ENCODE measurements at places on chromosomes 1 and 21.

DNA sequence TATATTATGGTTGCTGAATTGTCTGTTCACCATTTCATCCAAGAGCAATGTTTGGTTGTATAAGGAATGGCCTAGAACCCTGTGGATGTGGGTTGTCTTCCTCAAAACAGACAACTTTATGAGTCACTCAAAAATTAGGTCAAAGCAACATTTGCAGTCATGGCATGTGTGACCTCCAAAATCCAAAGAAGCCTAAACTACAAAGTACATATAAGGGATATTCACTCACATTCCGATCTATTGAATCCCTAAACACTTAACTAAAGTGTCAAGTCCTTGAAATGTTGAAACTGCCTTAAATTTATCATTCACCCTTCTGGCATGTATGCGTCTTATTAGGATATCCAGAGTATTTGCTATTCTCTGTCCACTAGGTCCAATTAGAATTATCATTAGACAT, 491.5 kb downstream of the NUF2 start:
- DNase-seq, result no peak

DNA sequence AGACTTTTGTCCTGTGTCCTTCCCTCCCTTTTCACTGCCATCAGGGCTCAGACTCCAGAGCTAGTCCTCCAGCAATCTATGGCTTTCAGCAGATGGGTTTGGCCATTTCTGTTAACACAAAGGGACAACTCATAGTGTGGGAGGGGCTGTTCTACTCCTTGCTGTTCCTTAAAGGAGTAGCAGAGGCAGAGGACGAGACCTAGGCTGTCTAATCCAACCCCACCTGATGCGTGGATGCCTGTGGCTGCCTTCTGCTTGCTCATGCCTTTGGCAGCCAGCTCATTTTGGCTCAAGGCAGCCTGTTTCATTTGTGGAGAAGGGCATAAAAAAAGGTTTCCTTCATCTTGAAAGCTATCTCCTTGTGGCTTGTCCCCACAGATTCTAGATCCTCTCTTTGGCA, 27.0 kb downstream of the MFSD2A start:
- no peak for DNase-seq

DNA sequence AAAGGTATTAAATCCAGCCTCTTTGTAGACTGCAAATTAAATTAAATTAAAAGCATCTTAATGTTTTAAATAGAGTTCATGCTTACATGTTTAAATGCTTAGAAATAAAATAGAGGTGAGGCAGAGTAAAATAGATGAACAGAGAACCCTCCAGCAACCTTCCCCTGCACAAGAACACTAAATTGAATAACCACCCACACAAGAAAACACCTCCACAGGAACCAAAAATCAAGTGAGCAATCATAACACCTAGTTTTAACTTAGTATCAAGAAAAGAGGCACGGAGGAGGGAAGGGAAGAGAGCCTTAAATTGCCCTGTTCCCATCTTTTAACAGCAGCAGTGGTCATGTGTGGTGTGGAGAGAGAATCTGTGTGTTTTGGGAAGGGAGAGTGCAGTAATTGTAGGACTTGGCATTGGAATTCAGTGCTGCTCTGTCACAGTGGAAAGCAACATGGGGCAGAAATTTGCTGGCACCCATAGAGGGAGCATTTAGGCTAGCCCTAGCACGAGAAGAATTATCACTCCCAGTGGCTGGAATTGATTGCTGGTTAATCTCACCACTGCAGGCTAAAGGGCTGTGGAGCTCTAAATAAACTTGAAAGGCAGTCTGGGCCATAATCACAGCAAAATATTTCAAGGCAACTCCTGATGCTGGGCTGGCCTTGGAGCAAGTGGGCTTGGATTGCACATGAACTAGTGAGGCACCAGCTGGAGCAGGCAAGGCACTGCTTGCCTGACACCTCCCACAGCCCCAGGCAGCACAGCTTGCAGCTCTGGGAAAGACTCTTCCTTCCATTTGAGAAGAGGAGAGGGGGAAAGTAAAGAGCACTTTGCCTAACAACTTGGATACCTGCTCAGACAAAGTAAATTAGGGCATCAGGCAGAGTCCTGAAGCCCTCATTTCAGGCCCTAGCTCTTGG, 1478.8 kb downstream of the NCAM2 start:
- DNase-seq, result no peak

DNA sequence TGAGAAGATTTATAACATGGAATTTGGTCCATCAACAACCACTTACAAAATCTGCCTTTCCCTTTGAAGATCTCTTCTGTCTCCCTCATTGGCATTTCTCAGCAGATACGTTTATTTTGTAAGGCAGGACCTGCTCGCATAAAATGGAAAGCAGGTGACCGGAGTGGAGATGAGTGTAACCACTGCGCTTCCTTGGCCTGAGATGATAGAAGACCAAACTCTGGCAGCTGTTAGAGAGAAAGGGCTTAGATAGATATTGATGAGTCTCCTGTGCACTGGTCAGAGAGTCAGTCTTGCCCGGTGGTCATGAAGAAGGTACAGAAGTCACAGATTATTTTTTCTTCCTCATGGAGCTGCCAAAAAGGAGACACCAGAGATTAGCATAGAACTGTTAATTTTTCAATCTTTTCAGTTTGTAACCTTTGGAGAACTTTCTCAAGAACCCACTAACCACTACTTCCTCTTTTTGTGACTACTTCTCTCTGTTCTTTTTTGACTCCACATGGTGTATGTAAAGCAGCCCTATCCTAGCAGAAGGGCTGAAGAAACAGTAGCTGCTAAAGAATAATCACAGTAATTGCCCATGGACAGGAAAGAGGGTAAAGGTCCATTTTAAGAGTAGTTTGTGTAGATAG, 47.6 kb downstream of the FCRL3 start:
- no peak for DNase-seq

GRCh38 chr1:25810341-25811299, 9.1 kb upstream of the MTFR1L start:
- peak; percentile 66 for DNase-seq

DNA sequence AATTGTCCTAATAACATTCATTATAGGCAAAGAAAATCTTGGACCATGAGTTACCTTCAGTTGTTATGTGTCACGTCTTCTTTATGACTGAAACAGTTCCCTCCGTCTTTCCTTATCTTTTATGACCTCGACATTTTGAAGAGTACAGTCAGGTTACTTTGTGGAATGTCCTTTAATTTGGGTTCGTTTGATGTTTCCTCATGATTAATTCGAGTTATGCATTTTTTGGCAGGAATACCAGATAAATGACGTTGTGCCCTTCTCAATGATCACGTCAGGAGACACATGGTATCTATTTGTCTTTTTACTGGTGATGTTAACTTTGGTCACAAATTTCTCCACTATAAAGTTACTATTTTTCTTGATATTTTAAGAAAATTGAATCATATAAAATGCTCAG, 17.3 kb upstream of the KLF17 start:
- DNase-seq, result no peak

DNA sequence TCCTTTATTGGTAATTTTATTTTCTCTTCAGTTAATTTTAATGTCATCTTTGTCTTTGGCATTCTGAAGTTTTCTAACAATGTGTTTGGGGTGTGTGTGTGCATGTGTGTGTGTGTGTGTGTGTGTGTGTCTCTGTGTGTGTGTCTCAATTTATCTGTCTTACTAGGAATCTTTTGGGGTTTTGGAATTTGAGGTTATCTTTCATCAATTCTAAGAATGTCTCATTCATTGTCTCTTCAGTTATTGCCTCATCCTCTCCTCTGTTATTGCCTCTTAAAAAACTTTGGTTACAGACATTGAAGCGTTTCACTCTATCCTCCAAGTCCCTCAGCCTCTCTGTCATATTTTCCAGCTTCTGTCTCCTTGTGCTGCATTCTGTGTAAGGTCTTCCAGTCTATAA, 18.1 kb upstream of the SAMD13 start:
- DNase-seq, result no peak
